ENCODE measurements at places on chromosomes 7 and 10. TPM values are rescaled to one million over a fixed set of nuclear protein-coding genes. Genes with fewer than 3 reads are reported as not detected.

GRCh38 chr7:139068544-139069399, 32.9 kb upstream of the ZC3HAV1L start:
- H3K4me1 ChIP-seq, result no peaks in the 10 kb centered on the region
- no peaks in the 10 kb centered on the region for H3K27me3 ChIP-seq
- peaks cover 64% of the 10 kb centered on the region for H3K36me3 ChIP-seq
- no peak overlapping the region for H3K4me3 ChIP-seq

Gene DRGX
- polyA plus RNA-seq, result not detected

DNA sequence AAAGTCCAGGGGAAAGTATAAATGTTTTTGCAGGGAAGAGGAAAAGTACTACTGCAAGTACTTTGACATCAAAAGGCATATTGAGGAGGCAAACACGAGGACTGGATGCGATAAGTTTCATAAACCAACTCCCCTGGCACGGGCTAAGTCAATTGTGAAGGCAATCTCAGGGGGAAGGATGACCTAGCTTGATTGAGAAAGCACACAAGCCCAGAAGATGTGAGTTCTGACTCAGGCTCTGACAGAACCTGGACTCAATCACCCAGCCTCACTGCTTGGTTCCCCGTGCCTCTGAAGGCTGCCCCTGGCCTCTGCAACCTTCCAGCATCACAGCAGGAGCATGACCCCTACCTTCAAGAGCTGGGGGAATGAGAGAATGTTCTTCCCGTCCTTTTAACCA, 93.2 kb upstream of the ZNF438 start:
- H3K27me3 ChIP-seq, result no peaks in the 10 kb centered on the region
- no peaks in the 10 kb centered on the region for H3K4me1 ChIP-seq
- no peak for DNase-seq
- no peak overlapping the region for H3K27ac ChIP-seq

Gene PLAC9
- polyA plus RNA-seq, result not detected

DNA sequence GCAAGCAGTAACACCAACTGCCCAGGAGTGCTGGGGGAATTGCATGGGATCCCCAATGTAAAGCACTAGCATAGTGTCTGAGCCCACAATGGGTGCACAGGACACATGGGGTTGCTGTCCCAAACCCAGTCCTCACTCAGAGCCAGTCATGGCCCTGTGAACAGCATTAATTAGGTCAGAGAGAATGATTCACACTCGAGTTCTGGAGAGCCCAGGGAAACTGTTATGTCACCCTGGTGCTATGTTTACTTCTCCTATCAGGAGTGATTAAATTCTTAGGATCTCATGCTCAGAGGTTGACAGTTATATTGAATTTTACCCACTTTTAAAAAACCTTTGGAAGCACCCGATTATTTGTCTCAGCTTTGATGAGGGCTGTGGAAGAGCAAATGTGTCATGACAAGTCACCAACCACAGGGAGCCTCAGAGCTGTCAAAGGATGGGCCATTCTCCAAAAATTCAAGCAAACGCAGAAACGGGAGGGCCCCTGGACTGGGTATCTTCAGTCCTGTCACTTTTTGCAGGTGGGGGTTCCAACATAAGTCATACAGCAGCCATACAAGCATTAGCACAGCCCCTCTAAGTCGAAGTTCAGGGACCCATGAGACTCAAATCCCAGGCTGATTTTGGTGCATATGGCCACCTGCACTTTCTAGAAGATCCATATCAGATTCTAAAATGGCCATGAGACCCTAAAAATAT, 1.3 kb upstream of the RASSF4 start:
- H3K4me1 ChIP-seq, result peaks cover 9% of the 10 kb centered on the region
- H3K4me3 ChIP-seq, result peak overlapping the region; percentile 77
- DNase-seq, result peak; percentile 73
- H3K27me3 ChIP-seq, result no peaks in the 10 kb centered on the region

Gene ERVW-1
- not detected for polyA plus RNA-seq

DNA sequence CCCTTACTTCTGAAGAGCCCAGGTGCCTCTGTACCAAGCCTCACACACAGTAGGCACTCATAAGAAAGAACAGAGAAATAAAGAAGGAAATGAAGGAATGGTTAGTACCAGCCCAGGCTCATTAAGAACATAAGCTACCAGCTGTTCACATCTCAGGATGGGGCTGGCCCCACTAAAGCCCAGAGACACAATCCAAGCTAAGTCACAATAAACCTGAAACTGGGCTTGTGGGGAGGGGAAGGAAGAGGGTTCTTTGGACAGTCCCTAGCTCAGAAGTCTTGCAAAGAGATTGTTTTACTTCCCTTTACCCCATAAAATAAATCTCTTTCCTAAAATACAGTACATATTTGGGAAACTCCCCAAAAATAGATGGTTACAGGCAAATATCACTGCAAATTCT, 24.3 kb downstream of the FBXW4 start:
- H3K4me3 ChIP-seq, result no peak overlapping the region
- peaks cover 42% of the 10 kb centered on the region for H3K36me3 ChIP-seq
- H3K4me1 ChIP-seq, result no peaks in the 10 kb centered on the region
- DNase-seq, result no peak
- no peak overlapping the region for H3K27ac ChIP-seq

DNA sequence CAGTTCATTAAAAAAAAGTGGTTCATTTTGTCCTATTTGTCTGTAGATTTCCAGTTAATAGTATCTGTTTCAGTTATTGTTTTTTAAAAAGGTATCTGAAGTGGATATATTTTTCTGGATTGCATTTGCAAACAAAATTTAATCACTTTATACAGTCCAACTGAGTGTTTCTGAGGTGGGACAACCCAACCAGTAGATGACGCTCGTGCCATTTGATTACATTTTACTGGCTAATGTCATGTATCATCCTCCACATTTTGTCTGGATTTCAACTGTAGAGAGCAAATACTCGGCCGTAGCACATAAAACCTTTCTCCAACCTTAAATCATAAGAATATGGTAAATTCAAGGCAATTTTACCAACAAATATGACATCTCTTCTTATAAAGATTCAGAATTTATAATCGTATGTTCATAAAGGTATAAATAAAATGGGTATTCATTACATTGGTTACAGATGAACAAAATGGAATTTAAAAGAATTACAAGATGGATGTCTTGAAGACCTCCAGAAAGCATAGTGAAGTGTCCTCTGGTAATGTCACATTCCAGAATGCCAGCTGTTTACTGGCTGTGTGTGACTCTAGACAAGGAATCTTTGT, 789.0 kb downstream of the PHTF2 start:
- no peak overlapping the region for H3K27ac ChIP-seq
- H3K4me1 ChIP-seq, result no peaks in the 10 kb centered on the region
- no peak for DNase-seq
- no peaks in the 10 kb centered on the region for H3K36me3 ChIP-seq
- no peak overlapping the region for H3K4me3 ChIP-seq

- H3K4me1 ChIP-seq, result no peaks in the 10 kb centered on the region
- H3K4me3 ChIP-seq, result no peak overlapping the region
- no peak overlapping the region for H3K27ac ChIP-seq
- H3K36me3 ChIP-seq, result no peaks in the 10 kb centered on the region
These were observed 1336.0 kb downstream of the GATA3 start for GRCh38 chr10:9390516-9390915.

- no peak overlapping the region for H3K4me3 ChIP-seq
- peaks cover 2% of the 10 kb centered on the region for H3K36me3 ChIP-seq
- no peak for DNase-seq
- no peaks in the 10 kb centered on the region for H3K27me3 ChIP-seq
- no peak overlapping the region for H3K27ac ChIP-seq
These were observed 147.4 kb upstream of the INSYN2A start for GRCh38 chr10:127343821-127344220.

Gene CALHM3
- not detected for polyA plus RNA-seq

DNA sequence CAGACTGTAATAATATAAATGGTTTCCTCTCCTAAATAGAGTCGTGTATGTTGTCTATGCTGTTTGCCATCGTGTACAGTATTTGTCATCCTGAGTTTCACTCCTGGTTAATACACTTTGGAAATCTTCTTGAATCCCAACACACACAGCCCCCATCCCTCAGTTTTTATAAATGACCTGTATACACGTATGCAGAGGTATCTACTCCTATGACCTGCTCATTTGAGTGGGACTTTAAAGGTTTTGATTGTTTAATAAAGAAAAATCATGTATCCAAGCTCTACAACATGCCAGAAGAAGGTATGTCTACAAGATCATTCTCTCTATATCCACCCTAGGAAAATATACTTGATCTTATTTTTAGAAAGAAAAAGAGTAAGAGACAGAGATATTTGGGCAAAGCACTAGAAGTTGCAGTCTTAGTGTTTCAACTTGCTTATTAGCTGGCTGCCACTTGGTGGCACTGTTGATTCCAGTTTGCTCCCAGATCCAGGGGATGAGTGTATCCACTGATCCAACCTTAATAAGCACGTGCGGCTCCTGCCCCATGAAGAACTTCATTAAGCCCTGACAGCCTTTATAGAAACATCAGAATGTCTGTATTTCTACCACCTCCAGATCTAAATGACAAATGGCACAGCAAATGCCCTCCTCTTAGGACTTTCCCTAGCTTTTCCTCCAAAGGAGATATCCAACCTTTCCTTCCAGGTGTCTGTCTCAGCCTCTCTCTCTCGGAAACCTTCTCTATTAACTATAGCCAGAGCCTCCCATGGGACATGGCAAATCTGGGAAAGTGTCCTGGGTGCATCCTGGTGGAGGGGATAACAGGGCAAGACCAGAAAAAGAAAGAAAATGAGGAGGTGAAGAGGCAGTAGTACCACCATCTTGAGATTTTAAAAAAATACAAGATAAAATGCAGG, 181.6 kb upstream of the NEBL start:
- no peaks in the 10 kb centered on the region for H3K36me3 ChIP-seq
- no peaks in the 10 kb centered on the region for H3K4me1 ChIP-seq
- no peak overlapping the region for H3K27ac ChIP-seq
- H3K4me3 ChIP-seq, result no peak overlapping the region

Gene HOXA3
- polyA plus RNA-seq, result 0.54 TPM
